ENCODE measurements at places on chromosomes 16 and 17.

DNA sequence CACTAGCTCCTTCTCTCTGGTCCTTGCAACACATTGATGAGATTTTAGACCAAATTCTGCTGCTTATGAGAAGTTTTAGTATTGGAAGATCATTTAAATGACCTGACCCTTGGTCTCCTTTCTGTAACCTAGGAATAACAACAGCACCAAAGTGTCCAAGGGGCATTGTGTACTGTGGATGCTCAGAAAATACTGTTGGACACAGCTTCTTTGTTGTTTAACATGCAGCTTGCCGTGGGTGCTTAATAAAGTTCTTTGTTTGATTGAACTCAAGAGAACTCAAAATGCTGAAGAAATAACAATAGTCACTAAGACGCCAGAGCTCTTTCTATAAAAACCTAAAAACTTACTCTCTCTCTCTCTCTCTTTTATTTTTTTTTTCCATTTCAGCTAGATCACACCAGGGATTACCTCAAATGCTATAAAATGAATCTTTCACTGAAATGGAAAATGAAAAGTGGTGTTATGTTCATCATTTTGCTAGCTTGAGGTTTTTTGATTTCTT is 548.9 kb upstream of the CDH8 start:
- DNase-seq, result no peak

GRCh38 chr17:82528484-82529265 is 9.1 kb downstream of the FOXK2 start:
- DNase-seq, result no peak

- no peak for DNase-seq
Observed at GRCh38 chr16:8262299-8262698, 328.0 kb downstream of the TMEM114 start.

GRCh38 chr16:1141191-1141590 is 11.7 kb upstream of the CACNA1H start:
- no peak for DNase-seq

GRCh38 chr16:24689128-24689527 is 40.3 kb upstream of the TNRC6A start:
- peak; percentile 18 for DNase-seq

Measured in SJCRH30 (cell line).